ENCODE measurements at places on chromosomes 2 and 18. TPM values are rescaled to one million over a fixed set of nuclear protein-coding genes. Genes with fewer than 3 reads are reported as not detected.
A peak's percentile ranks its signal among the peaks of the same experiment; 100 is the strongest.

GRCh38 chr2:240502430-240503121, 55.2 kb downstream of the ANKMY1 start:
- H3K27ac ChIP-seq: no peak overlapping the region
- no peaks in the 10 kb centered on the region for H3K27me3 ChIP-seq
- H3K4me1 ChIP-seq: no peaks in the 10 kb centered on the region

DNA sequence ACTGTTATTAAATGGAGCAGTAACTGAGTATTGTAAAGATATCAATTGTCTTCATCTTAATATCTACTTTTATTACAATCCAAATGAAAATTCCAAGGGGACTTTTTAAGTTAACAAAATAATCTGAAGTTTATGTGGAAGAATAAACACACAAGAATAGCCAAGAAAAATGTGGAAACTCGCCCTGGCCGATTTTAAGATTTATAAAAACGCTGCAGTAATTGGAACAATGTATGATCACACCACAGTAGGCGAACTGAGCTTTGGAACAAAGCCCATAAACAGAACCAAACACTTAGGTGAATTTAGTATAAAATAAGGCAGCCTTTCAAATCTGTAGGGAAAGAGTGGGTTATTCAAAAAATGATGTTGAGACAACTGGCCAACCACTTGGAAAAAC, 96.3 kb downstream of the ANTXR1 start:
- no peaks in the 10 kb centered on the region for H3K36me3 ChIP-seq
- H3K4me1 ChIP-seq: no peaks in the 10 kb centered on the region
- no peak overlapping the region for H3K4me3 ChIP-seq

The RAB11FIP5 gene
- 49.6 TPM for polyA plus RNA-seq

- H3K36me3 ChIP-seq: no peaks in the 10 kb centered on the region
- H3K4me1 ChIP-seq: no peaks in the 10 kb centered on the region
- H3K27ac ChIP-seq: no peak overlapping the region
- no peak for DNase-seq
- H3K4me3 ChIP-seq: no peak overlapping the region
These were observed 37.5 kb upstream of the SCN9A start for GRCh38 chr2:166413255-166413654.

GRCh38 chr18:65221736-65222135, 529.1 kb upstream of the CDH7 start:
- no peak overlapping the region for H3K4me3 ChIP-seq
- no peak for DNase-seq

The HOXD4 gene
- 12.1 TPM for polyA plus RNA-seq

The TNFRSF11A gene
- polyA plus RNA-seq: 0.39 TPM

The SERPINB3 gene
- polyA plus RNA-seq: 0.37 TPM

DNA sequence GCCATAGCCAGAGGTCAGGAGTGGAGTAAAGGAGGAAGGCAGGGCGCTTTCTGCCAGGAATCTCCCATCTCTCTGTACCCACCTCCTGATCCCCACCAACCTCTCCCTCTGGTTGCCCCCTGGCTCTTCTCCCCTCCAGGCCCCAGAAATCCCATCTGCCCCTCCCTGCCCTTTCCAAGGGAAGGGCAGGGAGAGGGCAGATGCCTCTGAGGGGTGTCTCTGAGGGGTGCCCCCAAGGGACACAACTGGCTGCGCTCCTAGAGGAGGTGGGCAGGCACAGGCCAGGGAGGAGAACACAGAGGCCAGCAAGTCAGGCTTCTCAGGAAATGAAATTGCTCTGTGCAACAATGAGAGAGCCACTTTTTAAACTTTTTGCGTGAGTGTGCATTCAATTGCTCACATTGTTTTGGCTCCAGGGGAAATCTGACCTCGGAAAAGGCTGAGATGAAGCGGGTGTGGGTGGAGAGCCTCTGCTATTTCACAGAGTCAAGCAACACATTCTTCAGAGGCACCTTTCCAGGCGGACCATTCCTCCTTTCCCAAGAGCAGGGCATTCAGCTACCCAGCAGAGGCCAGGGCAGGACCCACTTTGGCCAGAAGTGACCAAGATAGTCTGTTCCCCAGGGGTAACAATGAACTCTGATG, 125.5 kb downstream of the SMAD7 start:
- H3K4me1 ChIP-seq: peaks cover 23% of the 10 kb centered on the region
- no peaks in the 10 kb centered on the region for H3K36me3 ChIP-seq
- peak; percentile 65 for DNase-seq
- H3K27ac ChIP-seq: peak overlapping the region; percentile 57
- no peak overlapping the region for H3K4me3 ChIP-seq

- no peaks in the 10 kb centered on the region for H3K27me3 ChIP-seq
- no peak overlapping the region for H3K4me3 ChIP-seq
- H3K4me1 ChIP-seq: no peaks in the 10 kb centered on the region
- no peak overlapping the region for H3K27ac ChIP-seq
- no peaks in the 10 kb centered on the region for H3K36me3 ChIP-seq
- DNase-seq: no peak
These were observed 90.4 kb downstream of the CAMKMT start for GRCh38 chr2:44452069-44452583.

DNA sequence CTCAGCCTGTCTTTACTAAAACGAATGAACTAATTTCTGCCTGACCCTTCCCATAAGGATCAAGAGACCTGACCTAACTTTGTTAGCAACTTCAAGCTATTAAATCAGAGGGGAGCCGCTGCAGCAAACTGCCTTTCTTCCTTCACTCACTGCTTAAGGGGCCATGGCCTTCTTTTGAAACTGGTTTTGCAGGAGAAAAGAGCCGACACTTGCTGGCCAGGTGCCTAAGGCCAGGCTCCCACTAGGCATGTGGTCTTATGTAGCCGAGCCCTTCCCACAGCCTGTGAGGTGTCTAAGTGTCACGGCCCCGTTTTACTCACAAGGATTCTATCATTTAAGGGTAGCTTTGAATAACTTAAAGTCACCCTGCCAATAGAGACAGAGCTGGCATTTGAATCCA, 130.8 kb downstream of the ZNF236 start:
- DNase-seq: peak; percentile 42
- H3K4me1 ChIP-seq: no peaks in the 10 kb centered on the region
- peak overlapping the region; percentile 7 for H3K27ac ChIP-seq
- no peaks in the 10 kb centered on the region for H3K27me3 ChIP-seq
- H3K4me3 ChIP-seq: no peak overlapping the region

DNA sequence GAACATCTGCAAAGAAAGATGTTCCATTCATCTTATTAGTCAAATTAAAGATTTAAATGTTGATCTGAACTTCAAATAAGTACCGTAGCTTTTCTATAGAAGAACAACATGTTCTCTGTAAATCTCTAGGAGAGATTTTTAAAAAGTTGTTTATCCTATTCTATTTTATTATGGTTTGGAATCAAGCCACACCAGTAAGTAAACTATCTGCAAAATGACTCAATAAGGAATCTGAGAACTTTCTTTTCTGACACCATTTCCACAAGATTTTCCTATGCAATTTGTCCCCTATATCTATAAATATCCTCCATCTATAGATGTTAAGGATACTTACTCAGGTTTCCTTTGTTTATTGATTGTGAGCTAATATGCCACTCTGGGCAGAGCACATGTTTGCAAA, 736.6 kb downstream of the CBLN2 start:
- H3K36me3 ChIP-seq: no peaks in the 10 kb centered on the region
- H3K27ac ChIP-seq: no peak overlapping the region
- no peak for DNase-seq
- H3K27me3 ChIP-seq: no peaks in the 10 kb centered on the region
- H3K4me1 ChIP-seq: peaks cover 2% of the 10 kb centered on the region
- H3K4me3 ChIP-seq: no peak overlapping the region

DNA sequence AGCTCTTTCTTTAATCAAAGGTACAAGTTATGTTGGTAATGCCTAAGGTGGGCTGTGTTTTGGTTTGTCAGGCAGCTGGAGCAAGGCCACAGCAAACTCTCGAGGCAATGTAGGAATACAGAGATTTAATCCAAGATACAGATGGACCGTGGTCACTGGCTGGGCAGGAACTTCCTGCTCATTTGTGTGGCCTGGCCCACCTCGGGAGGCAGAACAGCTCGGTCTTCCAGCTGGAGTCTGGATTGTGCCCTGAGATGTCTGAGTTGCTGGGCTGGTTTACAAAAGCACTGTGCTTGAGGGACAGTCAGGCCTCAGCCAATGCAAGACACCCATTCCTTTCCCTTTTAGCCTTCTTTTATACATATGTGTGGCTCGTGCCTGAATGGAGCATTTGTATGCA, 506.1 kb upstream of the SALL3 start:
- no peak for DNase-seq
- no peak overlapping the region for H3K4me3 ChIP-seq
- H3K27ac ChIP-seq: no peak overlapping the region
- no peaks in the 10 kb centered on the region for H3K27me3 ChIP-seq
- H3K36me3 ChIP-seq: no peaks in the 10 kb centered on the region

GRCh38 chr2:124318913-124319312, 293.8 kb downstream of the CNTNAP5 start:
- no peak overlapping the region for H3K4me3 ChIP-seq
- no peak for DNase-seq
- H3K27me3 ChIP-seq: no peaks in the 10 kb centered on the region
- no peak overlapping the region for H3K27ac ChIP-seq
- H3K36me3 ChIP-seq: no peaks in the 10 kb centered on the region

- no peak overlapping the region for H3K27ac ChIP-seq
- no peaks in the 10 kb centered on the region for H3K27me3 ChIP-seq
- no peaks in the 10 kb centered on the region for H3K36me3 ChIP-seq
- no peak for DNase-seq
- H3K4me3 ChIP-seq: no peak overlapping the region
- H3K4me1 ChIP-seq: no peaks in the 10 kb centered on the region
These were observed 15.4 kb upstream of the DGKD start for GRCh38 chr2:233338812-233339368.
